Renal cortical epithelial cell (primary cell): ENCODE measurements at places on chromosomes 6 and 20. TPM values are rescaled to one million over a fixed set of nuclear protein-coding genes. Genes with fewer than 3 reads are reported as not detected.

- DNase-seq = peak; percentile 38
Measured at GRCh38 chr6:130997061-130997753, 65.8 kb downstream of the EPB41L2 start.

GRCh38 chr6:167528239-167528638, 203.4 kb downstream of the TTLL2 start:
- no peak for DNase-seq

GRCh38 chr20:47303736-47304135, 52.8 kb downstream of the ZMYND8 start:
- no peak for DNase-seq

DNA sequence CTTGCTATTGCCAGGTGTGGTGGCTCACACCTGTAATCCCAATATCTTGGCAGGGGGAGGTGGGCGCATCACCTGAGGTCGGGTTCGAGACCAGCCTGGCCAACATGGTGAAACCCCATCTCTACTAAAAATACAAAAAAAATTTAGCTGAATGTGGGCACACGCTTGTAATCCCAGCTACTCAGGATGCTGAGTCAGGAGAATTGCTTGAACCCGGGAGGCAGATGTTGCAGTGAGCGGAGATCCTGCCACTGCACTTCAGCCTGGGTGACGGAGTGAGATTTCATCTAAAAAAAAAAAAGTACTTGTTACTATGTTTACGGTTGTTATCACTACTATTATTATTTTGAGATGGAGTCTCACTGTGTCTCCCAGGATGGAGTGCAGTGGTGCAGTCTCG, 3.0 kb downstream of the PPT2 start:
- DNase-seq = no peak

DNA sequence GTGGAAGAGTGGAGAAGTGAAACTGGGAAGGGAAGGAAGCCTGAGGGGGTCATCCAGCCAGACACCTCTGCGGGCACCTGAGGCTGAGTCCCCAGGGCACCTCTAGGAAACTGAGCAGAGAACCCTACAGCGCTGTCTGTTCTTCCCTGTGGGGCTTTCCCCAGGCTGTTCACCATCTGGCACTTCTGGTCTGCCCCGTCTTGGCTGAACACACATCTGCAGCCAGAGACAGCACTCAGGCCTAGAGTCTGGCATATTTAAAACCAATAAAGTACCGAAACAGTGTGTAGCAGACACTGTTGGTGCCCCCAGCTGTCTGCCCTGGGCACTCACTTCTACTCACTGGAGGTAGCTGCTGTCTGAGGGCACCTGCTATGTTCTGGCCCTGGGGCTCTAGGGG, 9.4 kb upstream of the ARFGEF2 start:
- DNase-seq = no peak

GRCh38 chr6:117550618-117551242, 51.6 kb downstream of the GOPC start:
- no peak for DNase-seq

- no peak for DNase-seq
Measured at GRCh38 chr6:88472851-88473525, 306.8 kb upstream of the CNR1 start.

GRCh38 chr20:219290-220115, 7.6 kb upstream of the DEFB129 start:
- peak; percentile 26 for DNase-seq

Gene SIM1
- 5.6 and 30.8 TPM in 2 replicates for total RNA-seq

DNA sequence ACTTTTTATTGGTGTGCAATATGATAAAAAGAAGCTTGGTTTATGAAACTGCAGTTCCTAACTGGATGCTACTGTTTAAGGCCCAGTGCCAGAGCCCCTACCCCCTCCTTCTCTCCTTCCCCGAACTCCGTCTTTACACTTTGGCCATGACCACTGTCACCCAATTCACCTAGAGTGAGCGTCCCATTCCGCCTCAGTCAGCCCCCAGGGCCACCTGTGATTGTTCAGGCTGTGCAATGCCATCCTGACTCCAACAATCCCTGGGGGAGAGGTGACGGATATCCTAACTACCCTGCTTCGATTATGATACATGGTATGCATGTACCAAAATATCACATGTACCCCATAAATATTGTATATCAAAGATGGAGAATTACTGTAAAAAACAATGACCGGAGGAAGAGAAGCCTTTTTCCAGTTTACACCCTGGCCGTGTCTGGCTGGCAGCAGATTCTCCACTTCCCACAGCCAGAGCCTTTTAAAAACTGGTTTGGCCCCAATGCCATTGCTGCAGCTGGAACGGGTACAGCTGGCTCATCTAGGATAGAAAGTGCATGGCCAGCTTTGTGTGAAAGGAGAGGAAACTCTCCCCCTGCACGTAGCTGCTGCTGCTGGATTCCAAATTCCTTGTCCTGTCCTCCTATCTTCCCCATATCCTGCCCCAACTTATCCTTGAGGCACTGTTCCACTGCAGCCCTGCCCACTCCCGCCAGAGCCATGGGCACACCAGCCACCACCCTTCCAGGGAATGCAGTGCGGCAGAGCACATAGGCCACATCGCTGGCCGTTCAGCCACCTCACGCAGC, 99.7 kb downstream of the JPH2 start:
- DNase-seq = no peak

- DNase-seq = no peak
Measured at GRCh38 chr6:138011413-138011812, 95.8 kb downstream of the PERP start.

- DNase-seq = no peak
Measured at GRCh38 chr6:135418040-135418760, 79.3 kb downstream of the AHI1 start.

GRCh38 chr6:107331409-107332386, 127.7 kb downstream of the PDSS2 start:
- no peak for DNase-seq

GRCh38 chr6:14641423-14642135, 524.0 kb downstream of the CD83 start:
- DNase-seq = no peak

DNA sequence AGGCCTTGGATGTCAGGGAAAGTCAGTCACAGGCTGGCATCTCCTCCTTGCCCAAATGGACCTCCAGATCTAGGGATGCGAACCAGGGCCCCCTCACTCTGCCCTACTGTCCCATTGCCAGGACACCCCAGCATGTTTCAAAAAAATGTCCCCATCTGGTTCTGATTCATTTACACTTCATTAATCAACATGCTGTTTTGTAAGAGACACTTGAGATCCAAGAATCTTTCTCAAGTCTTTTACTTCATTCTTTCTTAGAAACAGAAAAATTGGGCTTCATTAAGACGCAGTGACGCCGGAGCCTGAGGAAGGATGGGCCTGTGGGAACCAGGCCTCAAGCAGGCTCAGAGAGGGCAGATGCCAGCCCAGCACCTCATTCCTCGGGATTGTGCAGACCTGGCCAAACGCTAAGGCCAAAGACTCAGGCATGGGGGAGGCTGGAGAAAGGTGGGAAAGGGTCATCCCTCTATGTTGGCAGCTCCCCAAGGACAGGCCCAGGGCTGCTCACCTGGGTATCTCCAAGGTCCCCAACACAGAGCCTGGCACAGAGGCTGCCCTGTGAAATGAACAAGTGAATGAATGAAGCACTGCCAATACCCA, 3.8 kb downstream of the RSPO4 start:
- no peak for DNase-seq

GRCh38 chr20:31560094-31560745, 44.9 kb upstream of the ID1 start:
- peak; percentile 82 for DNase-seq

- no peak for DNase-seq
Measured at GRCh38 chr6:5104667-5105066, 19.5 kb downstream of the PPP1R3G start.

Gene TSBP1
- not detected in 2 replicates for total RNA-seq

DNA sequence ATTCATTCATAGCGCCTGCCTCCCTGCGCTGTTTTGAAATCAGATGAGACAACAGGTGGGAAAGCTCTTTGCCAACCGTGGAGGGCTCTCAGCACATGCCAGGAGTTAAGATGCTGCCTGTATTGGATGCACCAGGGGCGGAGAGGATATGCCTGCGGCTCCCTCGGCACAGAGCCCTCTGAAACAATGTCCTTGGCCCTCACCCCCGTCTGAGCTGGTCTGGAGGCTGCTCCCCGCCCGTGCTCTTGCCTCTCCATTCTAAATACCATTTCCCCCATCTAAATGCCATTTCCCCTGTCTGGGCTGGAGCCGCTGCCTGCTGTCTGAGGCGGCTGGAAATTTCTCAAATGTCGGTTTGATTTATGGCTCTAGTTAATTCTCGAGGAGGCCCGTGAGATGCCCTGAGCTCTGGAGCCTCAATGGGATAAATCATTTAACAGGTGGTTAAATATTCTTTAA, 50.8 kb upstream of the MLN start:
- peak; percentile 48 for DNase-seq

- DNase-seq = peak; percentile 4
Measured at GRCh38 chr6:30238178-30238795, 25.1 kb upstream of the TRIM26 start.

DNA sequence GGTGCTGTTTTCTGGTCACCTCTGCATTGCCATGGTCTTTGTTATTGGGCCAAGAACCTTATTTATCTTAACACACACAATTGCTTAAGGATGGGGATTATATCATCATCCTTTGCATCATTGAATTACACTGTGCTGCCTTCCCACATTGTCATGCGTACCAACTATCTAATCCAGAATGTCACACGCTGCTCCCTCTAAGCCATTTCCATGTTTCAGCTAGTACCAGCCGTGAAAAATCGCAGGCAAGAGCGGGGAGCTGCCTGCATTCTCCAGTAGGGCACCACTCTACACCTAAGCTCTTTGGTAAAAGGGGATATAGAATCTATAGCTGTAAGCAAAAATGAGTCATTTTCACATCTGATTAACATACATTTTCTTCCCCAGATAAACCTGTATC, 277.0 kb downstream of the PRL start:
- no peak for DNase-seq

DNA sequence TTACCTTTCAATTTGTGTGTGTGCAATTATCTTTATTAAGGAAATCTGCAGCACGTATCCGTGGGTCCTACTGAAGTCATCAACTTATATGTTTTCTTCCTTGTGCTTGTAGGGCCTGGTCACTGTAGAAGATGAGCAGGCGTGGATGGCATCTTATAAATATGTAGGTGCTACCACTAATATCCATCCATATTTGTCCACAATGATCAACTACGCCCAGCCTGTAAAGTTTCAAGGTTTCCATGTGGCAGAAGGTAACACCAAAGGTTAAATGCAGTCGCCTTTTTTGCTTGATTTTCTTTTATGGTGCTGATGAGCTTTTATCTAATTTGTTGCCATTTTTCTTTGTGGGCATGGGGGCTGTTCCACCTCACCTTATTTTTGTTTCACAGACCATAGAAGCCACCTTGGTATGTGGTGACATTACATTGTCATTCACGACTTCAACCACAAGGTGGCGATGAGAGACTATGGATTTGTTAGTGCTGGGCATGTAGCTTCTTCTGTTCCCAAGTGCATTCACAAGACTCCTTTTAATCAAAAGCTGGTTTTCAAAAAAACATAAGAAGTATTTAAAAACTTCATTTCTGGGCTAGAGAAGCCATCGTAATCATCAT, 106.5 kb upstream of the LAMP5 start:
- DNase-seq = peak; percentile 76

- peak; percentile 2 for DNase-seq
Measured at GRCh38 chr20:61980647-61981583, 84.8 kb downstream of the TAF4 start.

Gene TBXT
- total RNA-seq = not detected in 2 replicates

DNA sequence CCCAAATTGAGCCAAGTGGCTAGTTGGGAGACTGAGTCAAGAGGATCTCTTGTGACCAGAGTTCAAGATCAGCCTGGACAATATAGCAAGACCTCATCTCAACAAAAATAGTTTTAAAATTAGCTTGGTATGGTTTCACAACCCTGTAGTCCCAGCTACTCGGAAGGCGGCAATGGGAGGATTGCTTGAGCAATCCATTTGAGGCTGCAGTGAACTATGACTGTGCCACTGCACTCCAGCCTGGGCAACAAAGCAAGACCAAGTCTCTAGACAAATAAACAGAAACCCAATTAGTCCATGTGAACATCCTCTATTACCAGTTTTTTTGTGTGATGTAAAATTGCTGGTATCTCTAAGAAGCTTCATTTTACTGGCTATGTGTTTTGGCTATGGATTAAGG, 106.2 kb downstream of the TULP4 start:
- peak; percentile 16 for DNase-seq

GRCh38 chr6:53630533-53631226, 34.9 kb downstream of the KLHL31 start:
- DNase-seq = no peak

DNA sequence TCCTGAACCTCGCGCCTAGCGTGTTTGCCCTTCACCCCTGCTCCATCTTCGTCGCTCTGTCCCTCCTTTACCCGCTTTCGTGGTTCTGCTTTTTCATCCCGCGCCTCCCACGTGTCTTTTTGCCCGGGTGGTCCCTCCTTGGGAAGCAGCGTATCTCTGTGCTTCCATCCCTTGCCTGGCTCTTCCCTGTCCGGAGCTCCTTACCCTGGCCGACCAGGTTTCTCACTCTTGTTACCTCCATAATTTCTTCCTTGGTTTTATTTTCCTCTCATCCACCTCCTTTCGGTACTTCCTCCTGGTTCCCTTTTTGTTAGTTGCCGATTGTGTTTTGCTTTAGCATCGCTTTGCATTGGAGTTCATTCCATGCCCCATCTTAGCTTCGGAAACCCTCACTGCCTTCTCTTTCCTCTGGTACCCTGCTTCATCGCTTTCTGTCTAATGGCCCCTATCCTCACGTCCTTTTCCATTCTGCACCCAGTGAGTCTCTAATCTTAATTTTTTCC, 735 bp downstream of the FAM135A start:
- DNase-seq = no peak

DNA sequence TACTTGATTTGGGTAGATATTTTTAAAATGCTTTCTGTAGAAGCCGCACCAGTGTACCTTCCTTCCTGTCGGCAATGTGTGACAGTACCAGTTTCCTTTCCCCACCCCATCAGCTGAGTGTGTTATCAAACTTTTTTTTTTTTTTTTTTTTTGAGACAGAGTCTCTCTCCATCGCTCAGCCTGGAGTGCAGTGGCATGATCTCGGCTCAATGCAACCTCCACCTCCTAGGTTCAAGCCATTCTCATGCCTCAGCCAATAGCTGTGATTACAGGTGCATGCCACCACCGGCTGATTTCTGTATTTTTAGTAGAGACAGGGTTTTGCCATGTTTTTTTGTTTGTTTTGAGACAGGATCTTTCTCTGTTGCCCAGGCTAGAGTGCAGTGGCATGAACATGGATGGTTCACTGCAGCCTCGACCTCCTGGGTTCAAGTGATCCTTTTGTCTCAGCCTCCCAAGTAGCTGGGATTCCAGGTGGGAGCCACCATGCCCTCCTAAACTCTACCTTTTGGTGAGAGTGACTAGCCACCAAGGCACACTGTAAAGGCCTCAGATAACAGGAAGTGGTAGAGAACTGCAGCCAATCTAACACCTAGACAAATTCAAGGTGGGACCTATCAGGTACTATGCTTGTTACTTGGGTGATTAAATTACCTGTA, 26.5 kb upstream of the ZBTB22 start:
- DNase-seq = no peak

GRCh38 chr6:11806561-11807317, 28.1 kb upstream of the ADTRP start:
- peak; percentile 20 for DNase-seq

- DNase-seq = peak; percentile 15
Measured at GRCh38 chr6:14921170-14921569, 324.7 kb upstream of the JARID2 start.

- DNase-seq = no peak
Measured at GRCh38 chr20:6135347-6135746, 12.5 kb upstream of the FERMT1 start.
